ENCODE measurements at places on chromosomes 6 and 20.

GRCh38 chr20:44646023-44646640, 5.4 kb downstream of the ADA start:
- no peak for DNase-seq

- DNase-seq = no peak
Observed at GRCh38 chr6:105603788-105604586, 201.1 kb upstream of the PREP start.

GRCh38 chr6:2958331-2958711, 13.0 kb downstream of the SERPINB6 start:
- no peak for DNase-seq

DNA sequence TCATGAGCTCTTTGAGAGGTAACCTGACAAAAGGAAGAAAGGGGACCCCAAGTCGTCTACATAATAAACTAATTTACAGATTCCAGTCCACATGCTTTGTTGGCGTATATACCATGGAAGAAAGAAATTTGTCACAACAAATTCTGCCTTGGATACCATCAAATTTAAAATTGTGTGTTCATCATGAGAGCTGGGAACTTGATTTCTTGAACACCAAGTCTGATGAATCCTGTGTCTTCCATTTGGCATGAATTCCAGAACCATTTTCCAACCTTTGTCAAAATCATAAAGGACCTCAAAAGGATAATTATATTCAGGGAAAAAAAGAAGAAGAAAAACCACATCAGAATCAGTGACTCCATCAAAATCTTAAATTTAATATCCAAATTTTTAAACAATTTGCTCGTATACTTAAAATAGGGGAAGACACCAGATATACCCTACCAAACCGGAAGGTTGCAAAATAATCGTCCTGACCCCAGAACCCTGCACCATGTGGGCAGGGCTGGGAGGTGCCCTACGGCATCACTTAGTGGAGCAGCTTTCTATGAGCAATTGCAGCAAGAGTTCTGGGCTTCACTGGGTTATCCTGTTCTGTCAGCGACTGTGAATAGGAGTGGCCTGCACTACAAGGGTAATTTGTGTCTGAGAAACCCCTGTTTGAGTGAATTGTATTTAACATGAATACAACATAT, 74.1 kb upstream of the INSM1 start:
- DNase-seq = no peak

GRCh38 chr6:138115201-138115600, 8.0 kb upstream of the PERP start:
- no peak for DNase-seq
